Stimulated activated CD8-positive, alpha-beta memory T cell treated with anti-CD3 and anti-CD28 coated beads, Interleukin-15, amount 100 ng/mL, for 4 hours (primary cell): ENCODE measurements at places on chromosomes 16 and 17.
A peak's percentile ranks its signal among the peaks of the same experiment; 100 is the strongest.

GRCh38 chr17:63956296-63956920 lies 16.3 kb downstream of the SCN4A start:
- no peak for DNase-seq

GRCh38 chr16:72464597-72465368 lies 292.8 kb upstream of the PMFBP1 start:
- no peak for DNase-seq

- DNase-seq = no peak
These were observed 1.8 kb downstream of the LCAT start for GRCh38 chr16:67942200-67942509.

- DNase-seq = no peak
These were observed 115.4 kb upstream of the CACNG3 start for GRCh38 chr16:24140730-24141129.

DNA sequence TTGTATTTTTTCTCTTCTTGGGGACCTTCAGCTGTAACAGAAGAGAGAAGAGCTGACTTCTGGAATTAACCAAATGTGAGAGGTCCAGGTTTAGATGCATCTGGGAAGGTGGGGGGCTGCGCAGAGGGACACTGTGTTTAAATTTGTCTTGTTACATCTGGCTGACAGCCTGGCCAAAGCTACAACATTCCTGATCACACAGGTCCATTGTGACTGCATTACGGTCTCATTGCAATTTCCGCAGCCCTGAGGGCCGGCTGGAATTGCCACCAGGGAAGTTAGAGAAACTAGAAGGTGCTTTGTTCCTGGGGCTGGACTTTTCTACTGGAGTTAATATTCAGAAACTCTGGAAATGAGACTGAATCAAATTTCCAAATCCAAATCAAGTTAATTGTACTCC lies 37.9 kb upstream of the LRRC75A start:
- no peak for DNase-seq

DNA sequence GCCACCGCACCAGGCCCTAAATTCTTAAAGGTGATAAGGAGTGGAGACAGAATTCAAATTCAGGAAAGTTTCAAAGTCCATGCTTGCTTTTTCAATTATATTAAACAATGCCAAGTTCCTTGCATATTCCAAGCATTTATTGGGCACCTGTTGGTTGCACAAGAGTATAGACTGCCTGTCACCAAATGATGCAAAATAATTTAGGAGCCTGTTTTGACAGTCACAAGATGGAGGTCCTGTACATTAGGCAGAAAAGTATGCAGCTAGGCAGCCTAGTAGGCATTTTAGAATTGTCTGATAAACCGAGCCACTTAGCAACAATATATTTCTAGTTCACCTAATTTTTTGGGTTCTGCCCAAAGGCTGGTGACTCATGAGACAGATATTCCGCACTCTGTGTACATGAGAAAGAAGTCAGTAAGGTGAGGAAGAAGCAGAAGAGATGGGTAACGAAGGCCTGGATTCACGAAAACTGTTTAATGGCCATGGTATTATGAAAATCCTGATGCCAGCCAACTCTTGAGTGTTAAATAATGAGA lies 7.3 kb downstream of the ACACA start:
- no peak for DNase-seq

DNA sequence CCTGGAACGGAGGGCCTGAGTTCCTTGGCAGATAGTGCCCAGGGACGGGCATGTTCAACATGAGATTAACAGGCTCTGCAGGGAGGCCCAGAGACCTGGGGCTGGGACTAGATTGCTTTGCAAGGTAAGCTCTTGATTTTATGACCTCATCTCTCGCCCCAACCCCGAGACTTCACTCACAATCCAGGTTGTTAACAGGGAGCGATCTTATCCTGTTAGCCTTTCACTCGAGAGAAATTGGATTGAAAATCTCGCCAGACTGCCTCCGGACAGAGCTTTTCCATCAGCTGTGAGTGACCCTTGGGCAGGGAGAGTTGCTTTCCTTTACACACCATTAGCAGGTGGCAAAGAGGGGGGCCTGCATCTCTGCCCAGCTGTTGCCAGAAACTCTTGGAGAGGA lies 521.7 kb upstream of the EEF2KMT start:
- DNase-seq = no peak

DNA sequence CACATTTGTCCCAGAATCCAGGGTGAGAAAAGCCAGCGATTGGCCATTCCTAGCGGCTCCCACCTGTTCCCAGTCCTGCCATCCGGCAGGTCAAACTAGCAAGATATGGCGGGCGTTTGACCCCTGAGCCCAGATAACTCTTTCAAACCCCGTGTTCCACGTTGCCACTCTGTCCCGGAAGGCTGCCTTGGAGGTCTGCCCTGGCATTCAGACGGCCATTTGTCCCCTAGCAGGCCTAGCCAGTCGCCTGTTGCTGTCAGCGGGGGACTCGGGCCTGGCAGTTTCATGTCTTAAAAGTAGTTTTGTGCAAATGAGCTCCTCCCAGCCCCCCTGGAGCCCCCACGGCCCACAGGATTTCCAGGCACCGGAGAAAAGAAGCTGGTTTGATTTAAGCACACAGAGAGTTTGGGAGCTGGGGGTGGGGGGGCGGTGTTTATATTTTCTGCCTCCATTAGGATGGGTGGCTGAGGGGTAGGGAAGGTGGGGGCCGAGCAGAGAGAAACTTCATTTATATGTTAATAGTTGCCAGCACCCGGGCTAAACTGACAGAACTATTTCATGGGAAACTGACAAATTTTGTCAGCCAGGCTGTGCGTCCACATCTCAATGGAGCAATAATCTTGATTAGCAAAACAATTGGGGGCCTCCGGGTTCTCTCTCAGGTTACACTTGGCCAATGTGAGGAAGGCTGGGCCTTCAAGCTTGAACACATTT lies 240.9 kb upstream of the SALL1 start:
- DNase-seq = no peak

GRCh38 chr16:88593489-88593888 lies 23.3 kb downstream of the ZC3H18 start:
- no peak for DNase-seq

DNA sequence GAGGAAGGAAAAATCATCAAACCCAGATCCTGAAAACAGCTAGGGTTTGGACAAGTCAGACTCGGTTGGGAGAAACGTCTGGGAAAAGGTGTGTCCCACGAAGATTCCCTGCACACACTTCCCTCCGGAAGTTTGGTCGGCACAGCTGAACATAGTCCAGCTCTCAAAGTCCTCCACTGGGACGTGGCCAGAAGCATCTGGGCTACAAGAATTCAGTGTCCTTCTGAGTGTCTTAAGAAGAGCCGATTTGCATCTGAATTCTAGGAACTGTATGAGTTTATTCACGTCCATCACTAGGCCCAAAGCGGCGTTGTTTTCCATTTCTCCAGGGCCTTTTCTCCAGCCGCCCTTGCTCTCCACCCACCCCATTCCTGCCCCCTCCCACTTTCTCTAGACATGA lies 109.1 kb downstream of the C17orf67 start:
- DNase-seq = no peak

DNA sequence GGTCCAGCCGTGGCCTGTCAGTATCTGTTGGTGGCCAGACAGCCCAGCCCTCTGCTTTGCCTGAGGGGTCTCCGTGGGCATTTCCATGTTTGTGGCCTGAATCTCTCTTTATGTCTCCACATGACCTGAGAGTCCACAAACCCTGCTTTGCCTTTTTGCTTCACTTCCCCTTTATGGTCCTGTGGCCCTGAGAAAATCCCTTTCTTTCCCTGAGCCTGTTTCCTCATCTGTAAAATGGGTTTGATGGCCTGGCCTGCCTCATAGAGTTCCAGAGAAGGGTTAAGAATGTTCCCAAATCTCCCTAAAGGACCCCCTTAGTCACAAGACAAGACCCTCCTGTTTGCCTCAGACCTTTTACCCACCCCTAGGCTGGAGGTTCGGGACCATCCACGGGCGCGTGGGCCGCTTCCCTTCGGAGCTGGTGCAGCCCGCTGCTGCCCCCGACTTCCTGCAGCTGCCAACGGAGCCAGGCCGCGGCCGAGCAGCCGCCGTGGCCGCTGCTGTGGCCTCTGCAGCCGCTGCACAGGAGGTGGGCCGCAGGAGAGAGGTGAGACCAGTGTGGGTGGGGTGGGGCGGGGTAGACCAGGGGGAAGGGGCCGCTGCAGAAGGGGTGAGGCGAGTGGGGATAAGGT lies 26.2 kb upstream of the ALKBH5 start:
- DNase-seq = no peak

GRCh38 chr17:5763595-5764306 lies 179.4 kb upstream of the NLRP1 start:
- no peak for DNase-seq

DNA sequence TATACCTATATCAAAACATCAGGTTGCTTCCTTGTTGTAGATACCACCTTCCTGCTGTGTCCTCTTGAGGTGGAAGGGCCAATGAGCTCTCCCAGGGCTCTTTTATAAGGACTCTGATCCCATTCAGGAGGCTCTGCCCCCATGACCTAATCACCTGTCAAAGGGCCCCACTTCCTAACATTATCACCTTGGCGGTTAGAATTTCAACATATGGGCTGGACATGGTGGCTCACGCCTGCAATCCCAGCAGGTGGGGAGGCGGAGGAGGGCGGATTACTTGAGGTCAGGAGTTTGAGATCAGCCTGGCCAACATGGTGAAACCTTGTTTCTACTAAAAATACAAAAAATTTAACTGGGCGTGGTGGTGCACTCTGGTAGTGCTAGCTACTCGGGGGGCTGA lies 86.4 kb downstream of the HAPSTR1 start:
- no peak for DNase-seq

DNA sequence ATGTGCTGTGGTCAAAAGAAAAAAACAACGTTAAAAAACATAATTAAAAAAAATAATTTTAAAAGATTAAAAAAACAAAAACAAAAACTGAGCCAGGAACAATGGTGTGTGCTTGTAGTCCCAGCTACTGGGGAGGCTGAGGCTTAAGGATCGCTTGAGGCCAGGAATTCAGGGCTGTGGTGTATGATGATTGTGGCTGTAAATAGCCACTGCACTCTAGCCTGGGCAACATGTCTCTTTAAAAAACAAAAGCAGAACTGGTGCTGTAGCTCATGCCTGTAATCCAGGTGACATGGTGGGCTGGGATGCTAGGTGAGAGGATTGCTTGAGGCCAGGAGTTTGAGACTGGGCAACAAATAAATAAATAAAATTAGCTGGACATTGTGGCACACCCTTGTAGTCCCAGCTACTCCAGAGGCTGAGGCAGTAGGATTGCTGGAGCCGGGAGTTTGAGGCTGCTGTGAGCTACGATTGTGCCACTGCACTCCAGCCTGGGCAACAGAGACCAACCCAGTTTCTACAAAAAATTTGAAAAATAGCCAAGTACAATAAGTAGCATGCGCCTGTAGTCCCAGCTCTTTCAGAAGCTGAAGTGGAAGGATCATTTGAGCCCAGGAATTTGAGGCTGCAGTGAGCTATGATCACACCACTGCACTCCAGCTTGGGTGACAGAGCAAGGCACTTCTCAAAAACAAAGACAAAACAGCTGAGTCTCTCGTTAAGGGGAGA lies 43.6 kb downstream of the NFATC3 start:
- no peak for DNase-seq

GRCh38 chr16:16106466-16106865 lies 116.8 kb downstream of the ABCC6 start:
- DNase-seq = no peak

GRCh38 chr17:39926588-39927100 lies 757 bp downstream of the ORMDL3 start:
- peak; percentile 34 for DNase-seq

GRCh38 chr17:31329221-31329620 lies 7.8 kb upstream of the EVI2A start:
- DNase-seq = no peak

GRCh38 chr17:82838386-82839063 lies 1.3 kb downstream of the ZNF750 start:
- no peak for DNase-seq

GRCh38 chr16:10078541-10078949 lies 103.7 kb downstream of the GRIN2A start:
- DNase-seq = no peak

DNA sequence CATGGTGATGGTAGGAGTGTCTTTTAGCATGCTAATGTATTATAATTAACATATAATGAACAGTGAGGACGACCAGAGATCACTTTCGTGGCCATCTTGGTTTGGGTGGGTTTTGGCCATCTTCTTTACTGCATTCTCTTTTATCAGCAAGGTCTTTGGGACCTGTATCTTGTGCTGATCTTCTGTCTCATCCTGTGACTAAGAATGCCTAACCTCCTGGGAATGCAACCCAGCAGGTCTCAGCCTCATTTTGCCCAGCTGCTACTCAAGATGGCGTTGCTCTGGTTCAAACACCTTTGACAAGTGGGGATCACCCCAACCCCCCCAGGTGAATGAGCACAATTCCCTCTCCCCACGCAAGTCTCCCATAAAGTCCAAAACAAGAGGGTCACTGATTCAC lies 49.3 kb upstream of the ETV4 start:
- no peak for DNase-seq

- no peak for DNase-seq
These were observed 208.9 kb downstream of the CDH13 start for GRCh38 chr16:82835487-82836155.

GRCh38 chr17:17416007-17416399 lies 60.8 kb upstream of the MED9 start:
- DNase-seq = no peak

DNA sequence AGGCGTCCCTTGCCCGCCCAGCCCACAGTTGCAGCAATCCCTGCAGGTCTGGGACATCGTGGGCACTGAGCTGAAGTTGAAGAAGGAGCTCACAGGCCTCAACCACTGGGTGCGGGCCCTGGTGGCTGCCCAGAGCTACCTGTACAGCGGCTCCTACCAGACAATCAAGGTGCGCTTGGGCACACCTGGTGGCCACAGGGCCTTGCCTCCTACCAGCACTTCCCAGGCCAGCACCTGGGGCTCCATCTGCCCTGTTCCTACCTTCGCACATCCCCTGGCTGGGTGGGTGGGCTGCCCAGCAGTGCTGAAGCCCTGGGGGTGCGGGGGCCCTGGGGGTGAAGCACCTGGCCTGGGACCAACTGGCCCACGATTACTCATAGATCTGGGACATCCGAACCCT lies 19.9 kb downstream of the TRAF7 start:
- DNase-seq = no peak

GRCh38 chr17:76369804-76370203 lies 14.6 kb upstream of the SPHK1 start:
- no peak for DNase-seq

DNA sequence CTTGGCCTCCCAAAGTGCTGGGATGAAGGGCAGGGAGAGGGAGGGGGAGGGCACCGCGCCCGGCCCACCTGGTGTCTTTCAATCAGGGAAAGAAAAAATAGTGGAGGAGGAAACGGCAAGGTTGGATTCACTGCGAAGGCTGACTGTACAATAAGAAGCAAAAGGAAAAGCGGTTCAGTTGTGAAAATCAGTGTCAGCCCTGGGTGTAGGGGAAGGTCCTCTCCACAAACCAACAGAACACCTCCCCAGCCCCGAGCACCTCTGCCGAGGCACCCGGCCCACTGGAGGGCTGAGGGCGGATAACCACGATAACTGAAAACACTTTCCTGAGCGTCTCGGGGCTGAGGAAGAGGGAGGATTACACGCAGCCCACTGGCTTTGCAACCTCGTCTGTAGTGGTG lies 1.4 kb upstream of the SPG7 start:
- no peak for DNase-seq

- DNase-seq = no peak
These were observed 3.1 kb upstream of the C16orf74 start for GRCh38 chr16:85753976-85754375.
